ENCODE measurements at places on chromosomes 1 and 21.
A peak's percentile ranks its signal among the peaks of the same experiment; 100 is the strongest.

GRCh38 chr1:97332716-97333115, 588.1 kb downstream of the DPYD start:
- no peak for DNase-seq

DNA sequence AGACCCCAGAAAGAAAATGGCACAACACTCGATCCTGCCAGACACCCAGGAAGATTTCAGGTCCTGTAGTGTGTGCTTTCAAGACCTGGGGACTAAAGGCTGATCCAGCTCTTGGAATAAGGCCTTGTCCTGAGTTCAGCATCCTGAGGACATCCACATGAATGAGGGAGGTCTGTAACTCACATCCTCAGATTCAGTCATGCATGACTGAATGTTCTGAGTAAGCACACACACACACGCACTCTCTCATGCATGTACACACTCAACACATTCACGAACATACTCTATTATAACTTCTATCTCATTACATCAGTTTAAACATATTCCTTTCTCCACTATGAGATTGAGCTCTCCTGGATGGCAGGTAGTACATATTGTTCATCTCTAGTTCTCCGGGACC, 273.4 kb upstream of the BEND5 start:
- DNase-seq: no peak

- no peak for DNase-seq
Measured at GRCh38 chr1:101108111-101108500, 82.5 kb upstream of the DPH5 start.

GRCh38 chr1:243596431-243597062, 253.5 kb downstream of the AKT3 start:
- DNase-seq: no peak

DNA sequence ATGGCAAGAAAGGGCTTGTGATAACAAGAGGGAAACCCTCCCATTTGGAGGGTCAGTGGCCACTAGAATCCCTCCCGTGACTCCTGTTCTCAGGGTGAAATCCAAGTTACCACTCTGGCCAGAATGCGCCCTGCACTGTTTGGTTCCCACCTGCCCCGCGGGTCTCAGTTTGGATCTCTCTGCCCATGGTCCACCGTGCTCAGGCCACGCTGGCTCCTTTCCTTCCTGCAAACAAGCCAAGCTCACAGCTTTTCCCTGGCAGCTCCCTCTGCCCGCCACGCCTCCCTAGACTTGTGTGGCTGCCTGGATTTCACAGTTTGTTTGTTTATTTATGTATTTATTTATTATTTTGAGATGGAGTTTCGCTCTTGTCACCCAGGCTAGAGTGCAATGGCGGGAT, 179.5 kb upstream of the VAMP3 start:
- no peak for DNase-seq

- no peak for DNase-seq
Measured at GRCh38 chr1:18299441-18300338, 181.0 kb upstream of the KLHDC7A start.

- no peak for DNase-seq
Measured at GRCh38 chr1:61089338-61089737, 7.0 kb downstream of the NFIA start.

- no peak for DNase-seq
Measured at GRCh38 chr1:116722016-116722838, 32.0 kb upstream of the CD2 start.

DNA sequence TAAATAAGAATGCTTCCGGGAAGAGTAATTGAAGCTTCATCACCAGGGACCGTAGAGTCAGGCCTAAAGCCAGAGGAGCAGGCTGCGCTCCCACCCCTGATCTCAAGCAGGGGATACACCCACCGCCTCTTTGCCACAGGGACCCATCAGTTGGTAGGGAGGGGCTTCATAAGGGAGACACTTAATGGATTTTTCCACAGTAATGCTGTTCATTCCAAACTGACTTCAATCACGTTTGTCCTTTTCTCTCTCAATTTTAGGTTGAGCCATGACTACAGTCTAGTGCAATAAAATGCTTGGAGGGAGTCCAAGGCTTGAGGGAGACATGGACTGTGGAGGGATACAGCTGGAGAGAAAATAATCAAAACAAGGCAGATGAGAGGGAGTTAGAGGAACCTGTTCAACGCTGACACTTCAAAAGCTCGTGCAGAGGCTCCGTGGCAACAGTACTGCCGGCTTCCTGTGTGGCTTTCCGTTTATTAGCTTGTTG, 111.5 kb downstream of the SEC16B start:
- no peak for DNase-seq

DNA sequence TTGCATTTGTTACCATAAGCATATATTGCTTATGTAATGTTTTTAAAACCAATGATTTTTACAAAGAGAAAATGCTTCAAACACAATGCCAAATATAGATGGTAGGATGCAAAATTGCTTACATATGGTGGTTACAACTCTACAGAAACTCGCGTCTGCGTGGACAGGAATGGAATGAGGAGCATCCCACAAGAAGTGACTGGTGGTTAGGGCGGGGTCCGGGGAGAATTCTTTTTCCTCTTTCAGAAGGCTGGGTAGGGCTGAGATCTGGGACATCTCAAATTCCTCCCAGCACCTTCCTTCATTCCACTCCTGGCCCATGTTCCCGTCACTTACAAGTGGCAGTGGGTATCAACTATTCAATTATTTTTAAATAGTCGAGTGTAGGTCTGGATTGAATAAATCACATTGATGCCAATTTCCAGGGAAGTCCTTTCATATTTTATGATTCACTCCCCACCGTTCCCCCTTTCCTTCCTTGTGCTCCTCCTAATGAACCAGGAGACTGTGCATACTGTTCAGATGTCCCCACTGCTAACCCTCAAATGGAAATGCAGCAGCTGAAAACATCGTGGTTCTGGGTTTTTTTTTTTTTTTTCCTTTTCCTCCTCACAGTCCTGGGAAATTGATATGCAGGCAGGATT, 174.5 kb upstream of the POU3F1 start:
- no peak for DNase-seq

- DNase-seq: peak; percentile 3
Measured at GRCh38 chr1:185559684-185560331, 174.4 kb upstream of the HMCN1 start.

- no peak for DNase-seq
Measured at GRCh38 chr1:24138476-24139221, 4.3 kb downstream of the IL22RA1 start.

GRCh38 chr1:229087339-229087738, 183.6 kb upstream of the RAB4A start:
- no peak for DNase-seq

- DNase-seq: no peak
Measured at GRCh38 chr21:37473491-37473890, 106.9 kb downstream of the DYRK1A start.

- no peak for DNase-seq
Measured at GRCh38 chr1:161235957-161236775, 1.8 kb downstream of the NR1I3 start.
